EL (cell line): ENCODE measurements at places on chromosomes 4 and X.

- DNase-seq, result no peak
Observed at GRCh38 chr4:13527192-13527980, 16.9 kb downstream of the NKX3-2 start.

DNA sequence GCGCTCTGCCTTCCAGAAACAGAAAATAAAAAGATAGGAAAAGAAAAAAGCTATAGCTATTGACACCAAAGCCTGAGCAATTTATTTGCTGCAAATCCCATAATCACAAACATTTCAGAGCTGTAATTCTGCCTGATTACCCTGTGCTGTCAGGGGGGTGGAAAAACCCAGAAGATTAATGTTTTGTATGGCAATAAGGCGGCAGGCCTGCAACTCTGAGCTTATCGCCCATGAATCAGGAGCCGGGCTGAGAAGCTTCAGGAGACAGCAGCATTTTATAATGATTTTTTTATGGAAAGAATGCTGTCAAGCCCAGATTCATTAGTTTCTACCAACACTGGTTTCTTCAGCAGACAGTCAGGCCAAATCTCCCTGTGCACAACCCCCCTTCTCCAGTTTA, 82.6 kb upstream of the TMEM164 start:
- no peak for DNase-seq

DNA sequence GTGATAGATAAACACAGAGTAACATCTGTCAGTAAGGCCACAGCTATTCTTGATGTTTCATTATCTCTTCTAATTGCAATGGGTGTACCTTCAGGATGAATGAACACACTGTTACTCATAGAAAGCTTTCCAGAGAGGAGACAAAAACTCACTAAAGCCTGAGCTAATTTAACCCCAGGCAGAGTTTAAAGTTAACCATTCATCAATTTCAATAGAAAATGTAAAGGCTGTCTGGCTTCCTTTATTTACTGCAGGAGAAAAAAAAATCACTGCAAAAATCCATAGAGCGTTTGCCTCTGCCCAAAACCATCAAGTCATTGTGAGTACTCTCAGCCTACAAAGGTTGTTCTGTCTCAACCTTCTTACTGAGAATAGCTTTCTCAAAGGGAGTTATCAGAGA, 376.9 kb downstream of the PPP4R3C start:
- no peak for DNase-seq

GRCh38 chr4:155271557-155271956, 63.1 kb downstream of the NPY2R start:
- no peak for DNase-seq

DNA sequence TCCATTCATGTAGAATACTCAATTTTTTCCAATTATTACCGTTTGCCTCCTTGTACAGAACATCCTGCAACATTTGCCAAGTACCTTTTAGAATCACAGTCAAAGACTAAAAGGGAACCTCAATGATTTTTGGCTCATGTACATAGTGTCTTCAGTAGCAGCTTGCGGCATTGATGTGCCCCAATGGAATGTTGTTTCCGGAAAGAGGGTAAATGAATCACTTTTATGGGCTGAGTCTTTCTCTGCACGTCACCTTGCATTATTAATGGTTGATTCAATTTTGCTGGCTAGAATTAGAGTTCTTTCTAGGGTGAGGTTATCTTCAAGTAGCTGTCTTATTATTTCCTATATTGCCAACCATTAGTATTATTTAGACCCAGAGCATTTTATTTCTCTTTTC, 116.9 kb upstream of the GABRA2 start:
- no peak for DNase-seq

DNA sequence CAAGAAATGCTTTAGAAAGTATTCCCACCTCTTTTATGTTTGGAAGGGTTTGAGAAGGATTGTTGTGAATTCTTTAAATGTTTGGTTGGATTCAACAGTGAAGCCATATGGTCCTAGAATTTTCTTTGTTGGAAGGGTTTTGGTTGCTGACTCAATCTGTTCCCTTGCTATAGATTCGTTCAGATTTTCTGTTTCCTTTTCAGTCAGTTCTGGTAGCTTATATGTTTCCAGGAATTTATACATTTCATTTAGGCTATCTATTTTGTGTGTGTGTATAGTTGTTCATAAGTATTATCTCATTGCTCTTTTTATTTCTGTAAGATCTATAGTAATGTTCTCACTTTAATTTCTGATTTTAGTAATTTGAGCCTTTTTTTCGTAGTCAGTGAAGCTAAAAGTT, 114.4 kb downstream of the MSN start:
- no peak for DNase-seq

GRCh38 chr4:25321703-25322102, 9.1 kb downstream of the ZCCHC4 start:
- DNase-seq, result no peak

GRCh38 chrX:132271311-132271778, 52.1 kb upstream of the RAP2C start:
- DNase-seq, result no peak
